ENCODE measurements at places on chromosomes 1 and 21.

DNA sequence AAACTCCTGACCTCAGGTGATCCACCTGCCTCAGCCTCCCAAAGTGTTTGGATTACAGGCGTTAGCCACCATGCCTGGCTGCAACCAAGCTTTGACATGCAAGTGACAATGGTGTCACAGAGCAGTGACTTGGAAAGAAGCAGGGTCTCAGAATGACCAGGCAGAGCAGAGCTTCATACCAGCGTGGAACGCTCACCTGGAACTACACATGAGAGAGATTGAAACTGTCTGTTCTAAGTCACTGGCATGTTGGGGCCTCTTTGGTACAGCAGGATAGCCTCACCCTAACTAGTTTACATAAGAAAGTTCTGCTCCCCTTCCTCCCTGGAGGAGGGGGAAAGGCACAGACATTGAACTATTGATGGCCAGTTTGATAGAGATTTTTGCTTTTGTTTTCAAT, 47.5 kb upstream of the ITPKB start:
- DNase-seq, result no peak

DNA sequence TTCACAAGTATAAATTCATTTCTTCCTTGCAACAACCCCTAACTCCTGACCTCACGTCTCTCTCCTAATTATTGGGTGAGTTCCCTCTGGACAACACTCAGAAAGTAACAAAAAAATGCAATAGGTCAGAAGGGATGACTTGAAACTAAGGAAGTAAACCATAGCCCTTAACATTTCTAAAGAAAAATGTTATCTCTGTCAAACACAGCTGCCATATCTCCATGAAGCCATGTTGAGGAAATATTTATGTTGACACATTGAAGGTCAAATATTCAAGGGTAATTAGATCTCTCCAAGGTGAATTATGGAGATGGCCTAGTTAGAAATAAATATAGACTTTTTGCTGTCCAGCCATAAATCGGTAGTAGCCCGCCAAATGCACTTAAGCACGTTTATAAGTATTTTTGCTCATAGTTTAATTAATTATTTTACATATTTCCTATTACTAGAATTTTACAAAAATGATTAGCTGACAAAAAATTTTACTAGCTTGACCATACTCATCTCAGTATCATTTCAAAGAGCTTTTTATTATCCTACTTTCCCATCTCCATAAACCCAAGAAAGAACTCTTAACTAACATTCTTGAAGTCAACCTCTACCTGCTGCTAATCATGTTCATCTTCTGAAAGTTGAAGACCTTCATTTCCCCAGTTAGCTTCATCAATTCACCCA, 160.1 kb upstream of the PKN2 start:
- DNase-seq, result no peak

DNA sequence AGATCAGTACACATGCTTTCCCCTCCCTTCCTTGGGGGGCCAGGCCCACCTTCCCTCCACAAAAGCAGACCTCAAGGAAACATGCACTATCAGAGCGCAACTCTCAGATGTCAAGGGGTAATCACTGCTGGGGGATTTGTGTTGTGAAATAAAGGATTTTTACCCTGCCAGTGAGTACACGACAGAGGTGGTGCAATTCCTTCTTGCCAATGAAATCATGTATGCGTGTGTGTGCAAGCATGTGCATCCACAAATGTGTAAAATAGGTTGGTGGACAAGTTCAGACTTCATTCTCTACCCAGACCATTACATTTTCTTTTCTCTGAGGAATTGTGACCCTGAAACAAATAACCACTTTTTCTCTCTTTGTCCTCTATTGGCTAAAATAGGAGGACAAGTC, 9.8 kb upstream of the NOS1AP start:
- no peak for DNase-seq

- no peak for DNase-seq
Measured at GRCh38 chr1:43659212-43660166, 9.5 kb downstream of the KDM4A start.

DNA sequence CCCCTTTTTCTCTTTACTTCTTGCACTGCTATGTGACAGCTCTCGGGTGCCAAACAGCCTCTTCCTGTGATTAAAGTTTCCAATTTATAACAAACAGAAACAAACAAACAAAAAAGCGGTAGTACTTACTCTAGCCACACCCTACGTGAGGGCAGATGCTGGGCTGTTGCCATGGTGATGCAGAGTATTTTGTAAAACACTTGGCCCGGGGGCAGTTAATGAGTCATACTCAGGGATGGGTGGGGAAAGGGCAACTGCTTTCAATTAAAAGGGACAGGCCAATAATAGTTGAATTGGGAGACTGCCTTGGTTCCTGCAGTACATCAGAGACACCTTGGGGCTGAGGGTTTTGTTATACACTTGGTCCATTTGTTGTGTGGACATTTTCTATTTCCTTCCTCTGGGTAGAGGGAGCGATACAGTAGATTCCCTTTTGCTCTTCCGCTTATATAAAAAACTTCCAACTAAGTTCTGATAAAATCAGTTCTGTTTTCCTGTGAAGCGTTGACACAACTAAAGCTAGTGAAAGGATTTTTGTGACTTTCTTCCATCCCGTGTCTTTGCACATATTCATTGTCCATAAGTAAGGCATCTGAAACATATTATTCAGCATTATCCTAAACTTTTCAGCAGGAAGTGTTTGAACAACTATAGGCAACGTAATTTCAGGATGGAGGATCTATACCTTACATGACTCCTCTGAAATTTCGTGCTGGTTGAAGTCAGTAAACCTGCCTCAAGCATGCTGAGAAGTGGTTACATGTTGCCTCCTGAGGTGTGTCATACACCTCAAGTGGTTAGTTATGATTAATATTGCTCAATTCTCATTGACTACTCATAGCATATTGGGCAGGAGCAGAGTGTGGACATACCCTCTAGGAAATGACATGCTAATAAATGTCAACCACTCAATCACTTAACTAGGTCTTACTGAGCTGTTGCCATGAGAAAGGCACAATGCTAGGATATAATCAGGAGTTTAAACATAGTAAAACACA, 36.7 kb upstream of the THEM4 start:
- no peak for DNase-seq

- no peak for DNase-seq
Measured at GRCh38 chr1:26530410-26530894, 891 bp downstream of the RPS6KA1 start.

GRCh38 chr1:225460737-225461532, 33.1 kb upstream of the LBR start:
- no peak for DNase-seq

DNA sequence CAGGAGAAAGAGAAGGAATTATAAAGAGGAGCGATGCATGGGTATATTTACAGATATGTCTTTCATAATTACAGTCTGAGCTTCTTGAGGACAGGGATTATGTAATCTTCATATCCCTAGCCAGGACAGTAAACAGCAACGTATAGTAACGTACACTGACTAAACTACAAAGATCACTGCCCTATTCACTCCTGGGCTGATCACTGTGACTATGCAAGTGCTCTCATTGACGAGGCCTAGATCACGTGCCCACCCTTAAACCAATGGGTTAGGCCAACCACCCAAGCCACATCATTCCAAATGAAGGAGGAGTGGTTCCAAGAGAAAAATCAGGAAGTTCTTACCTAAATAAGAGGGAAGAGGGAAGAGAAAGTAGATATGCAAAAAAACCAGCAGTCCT, 18.5 kb downstream of the PIK3R3 start:
- DNase-seq, result no peak

DNA sequence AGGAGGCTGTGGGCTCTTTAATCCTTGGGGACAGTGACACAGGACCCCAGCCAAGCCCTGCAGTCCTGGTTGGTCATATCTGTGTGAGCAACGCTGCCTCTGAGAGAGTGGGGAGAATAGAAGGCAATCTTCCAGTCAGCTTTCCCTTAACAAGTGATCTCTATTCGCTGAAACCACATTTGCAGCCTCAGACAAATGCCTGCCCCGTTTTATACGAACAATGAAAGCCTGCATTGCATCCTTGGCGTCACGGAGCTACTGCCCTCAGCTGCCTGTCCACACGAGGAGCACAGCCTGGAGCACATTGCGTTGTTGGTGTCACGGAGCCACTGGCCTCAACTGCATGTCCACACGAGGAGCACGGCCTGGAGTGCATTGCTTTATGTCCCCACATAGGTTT, 150.2 kb upstream of the ARHGEF16 start:
- DNase-seq, result no peak

- DNase-seq, result no peak
Measured at GRCh38 chr1:91870322-91870721, 15.6 kb downstream of the TGFBR3 start.

All from hippocampal formation (tissue), 2 donors.